ENCODE measurements at places on chromosomes 3 and 15.

- no peak for DNase-seq
These were observed 1.1 kb upstream of the RNU6-1 start for GRCh38 chr15:67840749-67841512.

- no peak for DNase-seq
These were observed 7.0 kb downstream of the CMTM6 start for GRCh38 chr3:32495609-32496008.

GRCh38 chr15:101243420-101243819 is 8.4 kb downstream of the CHSY1 start:
- DNase-seq: no peak

- no peak for DNase-seq
These were observed 17.3 kb upstream of the LRRK1 start for GRCh38 chr15:100901702-100902435.

DNA sequence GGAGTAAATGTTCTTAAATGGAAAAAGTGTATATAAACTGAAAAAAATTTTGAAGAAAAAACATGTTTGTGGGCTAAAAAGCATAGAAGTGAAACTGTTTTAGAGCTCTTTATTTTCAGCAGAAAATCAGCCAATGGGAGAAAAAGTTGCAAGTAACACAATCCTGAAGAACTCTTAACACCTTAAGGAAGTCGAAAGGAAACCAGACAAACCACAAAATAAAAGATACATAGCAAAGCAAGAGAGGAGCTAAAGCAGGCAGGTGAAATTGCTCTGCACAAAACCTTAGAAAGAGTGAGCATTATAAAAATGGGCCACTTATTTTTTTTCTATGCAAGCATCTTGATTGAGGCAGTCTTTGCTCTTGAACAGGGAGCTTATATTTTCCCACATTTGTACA is 300.5 kb downstream of the RAP2B start:
- DNase-seq: no peak

DNA sequence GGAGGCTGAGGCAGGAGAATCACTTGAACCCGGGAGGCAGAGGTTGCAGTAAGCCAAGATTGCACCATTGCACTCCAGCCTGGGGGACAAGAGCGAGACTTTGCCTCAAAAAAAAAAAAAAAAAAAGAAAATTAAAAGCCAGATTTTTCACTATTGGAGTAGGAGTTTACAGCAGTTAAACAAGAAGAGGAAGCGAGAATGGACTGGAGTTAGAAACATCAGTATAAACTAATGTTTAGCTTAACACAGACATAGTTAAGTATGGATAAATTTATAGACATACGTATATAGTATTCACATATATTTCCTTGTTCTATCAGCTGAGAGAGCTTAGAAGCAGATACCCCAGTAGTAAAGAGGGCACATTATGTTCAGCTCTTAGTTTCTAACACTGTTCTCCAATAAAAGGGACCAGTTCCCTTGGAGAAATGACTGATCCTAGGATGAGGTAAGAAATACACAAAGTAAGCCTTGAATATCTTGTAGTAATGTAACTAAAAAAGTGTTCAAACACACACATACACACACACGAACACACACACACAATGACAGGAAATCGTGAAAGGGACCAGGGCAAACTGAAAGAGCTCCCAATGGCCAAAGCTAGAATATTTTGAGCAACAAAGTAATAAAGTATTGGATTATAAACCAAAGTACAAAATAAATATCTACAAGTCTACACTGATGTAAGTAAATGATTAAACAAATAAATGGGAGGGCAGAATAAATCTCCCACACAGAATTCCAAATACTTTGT is 25.1 kb downstream of the PIK3CB start:
- no peak for DNase-seq

- DNase-seq: no peak
These were observed 845 bp downstream of the CNTN3 start for GRCh38 chr3:74613521-74614106.

DNA sequence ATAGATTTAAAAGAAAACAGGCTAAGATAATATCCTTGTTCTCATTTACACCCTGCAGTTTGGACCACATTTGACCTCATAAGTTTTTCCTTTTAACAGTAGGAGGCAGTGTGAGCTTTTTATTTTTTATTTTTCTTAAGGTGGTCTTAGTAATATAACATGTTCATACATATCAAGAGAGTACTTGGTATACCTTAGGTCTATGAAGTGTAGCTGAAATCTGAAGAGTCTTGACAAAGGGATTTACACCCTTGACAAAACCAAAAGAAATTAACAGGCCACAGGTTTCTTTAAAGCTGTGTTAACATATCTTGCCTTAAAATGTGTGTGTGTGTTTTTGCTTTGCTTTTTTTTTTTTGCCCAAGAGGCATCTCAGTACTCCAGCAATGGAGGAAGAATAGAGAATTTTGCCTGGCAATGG is 3.2 kb downstream of the RAP2B start:
- DNase-seq: peak; percentile 80

GRCh38 chr15:52078197-52078875 is 34.2 kb downstream of the BCL2L10 start:
- no peak for DNase-seq

- peak; percentile 73 for DNase-seq
These were observed 26.1 kb upstream of the KBTBD8 start for GRCh38 chr3:66971891-66972551.

DNA sequence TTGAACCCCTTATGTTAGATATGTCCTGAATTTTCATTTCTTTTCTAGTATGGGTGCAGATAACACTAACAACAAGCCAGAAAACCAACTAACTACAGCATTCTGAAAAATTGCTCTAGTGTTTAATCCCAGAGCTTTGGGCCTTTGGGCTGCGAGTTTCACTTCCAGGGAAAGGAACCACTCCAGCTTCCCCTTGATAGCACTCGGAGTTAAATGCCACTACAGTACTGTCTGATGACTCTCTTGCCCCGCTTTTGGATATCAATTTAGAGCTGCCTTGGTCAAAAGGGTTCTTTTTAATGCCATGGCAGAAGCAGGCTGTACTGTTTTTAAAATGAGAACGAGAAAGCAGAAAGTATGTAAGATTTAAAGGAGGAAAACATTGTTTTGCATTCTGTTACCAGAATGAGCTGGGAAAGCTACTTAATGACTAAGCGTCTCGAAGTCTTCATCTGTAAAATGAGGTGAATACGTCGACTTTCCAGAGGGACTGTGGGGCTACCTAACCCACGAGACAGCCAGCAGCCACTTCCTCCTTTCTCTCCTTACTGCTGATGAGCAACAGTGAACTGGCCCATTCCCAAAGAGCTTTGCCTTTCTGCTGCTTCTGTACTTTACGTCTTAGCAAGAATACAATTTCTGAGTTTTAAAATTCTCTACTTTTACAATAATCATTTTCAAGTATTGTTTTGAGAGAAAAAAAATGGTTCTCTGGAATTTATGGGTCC is 299.3 kb upstream of the LYSMD4 start:
- no peak for DNase-seq

DNA sequence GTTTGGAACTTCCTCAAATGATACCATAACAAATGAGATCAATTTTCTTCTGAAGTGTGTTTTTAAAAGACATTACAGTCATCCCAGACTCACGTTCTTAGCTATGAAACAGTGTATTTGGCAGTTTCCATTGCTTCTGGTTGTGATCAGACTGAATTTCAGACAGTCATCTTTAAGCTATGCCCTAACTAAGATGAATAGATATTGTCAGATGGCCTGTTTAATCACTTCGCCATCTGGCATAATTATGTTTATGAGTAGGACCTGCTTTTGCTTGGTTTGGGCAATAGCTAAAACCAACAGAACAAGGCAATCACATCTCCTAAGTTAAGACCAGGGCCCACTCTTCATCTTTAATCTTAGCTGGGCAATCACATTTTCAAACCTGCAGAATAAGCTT is 313.1 kb downstream of the SV2B start:
- no peak for DNase-seq

DNA sequence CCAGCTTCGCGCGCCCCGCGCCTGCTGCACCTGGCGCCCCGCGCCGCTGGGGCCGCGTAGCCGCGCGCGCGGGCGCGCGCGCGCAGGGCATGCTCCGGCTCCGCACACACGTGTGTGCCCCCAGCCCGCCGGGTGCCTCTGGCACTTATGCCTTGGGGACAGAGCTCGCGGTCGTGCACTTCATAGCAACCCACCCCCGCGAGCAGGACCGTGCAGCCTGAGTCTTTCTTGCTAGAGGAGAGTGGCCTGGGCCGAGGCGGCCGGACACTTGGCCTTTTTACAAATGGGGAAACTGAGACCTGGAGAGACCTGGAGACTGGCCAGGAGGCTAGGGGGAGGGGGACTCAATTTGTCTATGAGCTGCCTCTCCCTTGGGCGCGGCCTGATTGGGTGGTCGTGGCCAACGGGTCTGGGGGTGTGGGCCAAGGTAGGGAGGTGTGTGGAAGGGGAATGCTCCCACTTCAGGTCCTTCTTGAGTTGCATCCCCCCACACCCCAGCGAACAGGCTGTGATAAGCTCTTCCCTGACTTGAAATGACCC is 562 bp downstream of the NBEAL2 start:
- no peak for DNase-seq

DNA sequence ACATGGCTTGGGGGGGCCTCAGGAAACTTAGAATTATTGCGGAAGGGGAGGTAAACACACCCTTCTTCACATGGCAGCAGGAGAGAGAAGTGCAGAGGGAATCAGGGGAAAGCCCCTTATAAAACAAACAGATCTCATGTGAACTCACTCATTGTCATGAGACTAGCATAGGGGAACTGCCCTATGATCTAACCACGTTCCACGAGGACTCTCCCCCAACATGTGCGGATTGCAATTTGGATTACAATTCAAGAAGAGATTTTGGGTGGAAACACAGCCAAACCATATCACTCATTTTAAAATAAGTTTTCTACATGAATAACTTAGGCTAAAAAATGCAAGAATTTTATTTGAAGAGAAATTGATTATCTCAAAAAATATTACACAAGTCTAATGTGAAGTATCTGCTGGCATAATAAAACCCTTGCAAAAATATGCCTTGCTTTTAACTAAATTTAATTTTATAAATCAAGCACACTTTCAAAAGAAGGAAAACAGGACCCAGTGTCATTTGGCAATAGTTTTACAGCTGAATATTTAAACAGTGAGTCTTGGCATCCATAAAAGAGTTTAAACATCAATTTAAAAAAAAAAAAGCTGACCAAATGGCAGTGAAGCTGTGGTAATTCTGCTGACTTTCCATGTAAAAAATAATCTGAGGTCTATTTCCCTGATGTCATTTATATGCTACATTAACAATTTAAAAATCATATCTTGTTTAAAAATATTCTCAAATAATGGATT is 1057.2 kb downstream of the NAALADL2 start:
- no peak for DNase-seq

DNA sequence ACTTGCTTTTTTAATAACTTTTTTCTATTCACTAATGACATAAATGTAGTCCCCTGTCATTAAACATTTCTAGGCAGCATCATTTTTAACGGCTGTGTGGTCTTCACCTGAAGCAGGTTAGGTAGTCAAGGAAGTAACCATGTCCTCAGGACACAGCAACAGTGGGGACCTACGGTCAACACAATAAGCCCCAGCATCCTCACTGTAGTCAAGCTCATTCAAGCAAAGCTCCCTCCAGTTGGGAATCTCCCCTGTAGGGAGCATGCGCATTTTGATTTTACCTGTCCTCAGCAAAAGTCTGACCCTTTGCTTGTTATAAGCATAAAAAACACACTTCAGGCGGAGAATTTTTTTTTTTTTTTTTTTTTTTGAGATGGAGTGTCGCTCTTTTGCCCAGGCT is 151.4 kb downstream of the SHQ1 start:
- no peak for DNase-seq

DNA sequence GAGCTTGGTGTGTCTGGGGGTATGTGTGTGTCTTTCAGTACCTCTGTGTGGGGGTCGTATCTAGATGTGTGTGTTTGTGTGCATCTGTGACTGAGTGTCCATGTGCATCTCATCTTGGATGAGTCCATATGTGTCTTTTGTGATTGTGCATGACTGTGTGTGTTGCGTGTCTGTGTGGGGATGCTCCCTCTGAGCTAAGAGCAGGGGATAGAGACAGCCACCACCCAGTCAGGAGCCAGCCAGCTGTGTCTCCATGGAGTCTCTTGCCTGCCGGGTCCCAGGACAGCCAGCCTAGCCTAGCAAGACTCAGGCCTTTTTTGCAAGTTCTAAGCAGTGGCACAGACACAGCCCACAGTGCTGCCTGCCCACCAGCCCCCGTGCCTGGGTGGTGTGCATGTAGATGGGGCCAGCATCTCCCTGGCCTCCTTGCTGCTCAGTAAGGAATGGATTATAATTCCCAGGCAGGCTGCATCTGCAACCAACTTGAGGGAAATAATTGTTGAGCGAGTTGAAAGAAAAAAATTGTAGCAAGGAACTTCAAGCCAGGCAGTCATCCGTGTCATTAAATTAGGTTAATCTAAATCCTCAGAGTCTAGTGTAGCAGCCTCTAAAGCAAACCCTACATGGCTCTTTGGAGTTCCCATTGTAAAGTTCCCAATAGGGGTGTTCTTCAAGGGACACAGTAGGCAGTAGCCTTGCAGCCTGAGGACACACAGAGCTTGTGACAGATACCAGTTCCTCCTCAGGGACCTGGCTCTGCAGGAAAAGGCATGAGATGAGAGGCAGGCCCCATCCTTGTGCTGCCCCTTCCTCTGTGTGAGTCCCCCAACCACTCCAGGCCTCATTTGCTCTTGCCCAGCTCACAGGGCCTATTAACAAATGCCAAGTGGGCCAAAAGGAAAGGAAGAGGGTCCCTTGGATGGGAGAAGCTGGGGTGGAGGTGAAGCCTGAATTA is 35.9 kb upstream of the MRPS22 start:
- DNase-seq: no peak

GRCh38 chr3:128153156-128154041 is at the start of gene EEFSEC:
EEFSEC (plus strand) TSS chr3:128153481; CDS start chr3:128153508, 27 bp downstream.
- peak; percentile 89 for DNase-seq

- peak; percentile 29 for DNase-seq
These were observed 1.0 kb downstream of the CGGBP1 start for GRCh38 chr3:88057630-88058305.

DNA sequence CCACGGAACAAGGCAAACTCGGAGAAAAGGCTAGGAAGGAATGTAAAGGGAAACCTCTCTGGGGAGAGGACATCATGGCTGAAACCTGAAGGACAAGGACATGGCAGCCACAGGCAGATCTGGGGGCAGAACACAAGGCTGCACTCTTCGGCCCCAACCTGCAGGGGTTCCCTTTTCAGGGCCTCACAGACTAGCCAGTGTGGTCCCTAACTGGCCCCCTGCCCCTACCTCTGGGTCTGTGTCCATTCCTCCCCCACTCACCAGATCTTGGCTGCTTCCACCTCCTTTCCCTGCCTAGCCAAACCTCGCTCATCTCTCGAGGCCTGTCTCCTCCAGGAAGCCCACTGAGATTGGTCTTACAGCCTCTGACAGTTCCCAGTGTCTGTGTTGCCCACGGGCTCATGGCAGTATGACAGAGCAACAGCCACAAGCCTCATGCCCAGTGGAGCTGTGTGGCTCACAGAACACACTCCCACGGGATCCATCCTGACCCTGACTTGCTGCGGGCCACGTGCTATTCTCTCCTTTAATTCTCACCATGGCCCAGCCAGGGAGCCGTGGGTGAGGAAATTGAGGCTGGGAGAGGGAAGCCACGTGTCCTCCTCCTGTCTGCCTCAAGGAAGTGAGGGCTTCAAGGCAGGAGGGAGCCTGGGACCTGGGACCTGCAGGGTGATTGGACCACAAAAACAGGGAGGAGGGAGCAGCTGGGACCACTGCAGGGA is 26.5 kb downstream of the WNT7A start:
- no peak for DNase-seq

All from CD4-positive, alpha-beta T cell treated with Interleukin-4 for 1 hour (primary cell).